ENCODE measurements at places on chromosomes 4 and X. TPM values are rescaled to one million over a fixed set of nuclear protein-coding genes. Genes with fewer than 3 reads are reported as not detected.

The SAT1 gene
- 1,584 TPM for total RNA-seq

The SHROOM4 gene
- 38.2 TPM for total RNA-seq

The TRIM60 gene
- total RNA-seq: not detected

The TNIP2 gene
- total RNA-seq: 62.5 TPM

The HMX1 gene
- not detected for total RNA-seq

The NEUROG2 gene
- total RNA-seq: not detected

The CYLC1 gene
- total RNA-seq: not detected

The SPP1 gene
- total RNA-seq: 26.8 TPM

The PSAPL1 gene
- total RNA-seq: not detected

The REELD1 gene
- total RNA-seq: 0.26 TPM

The LONRF3 gene
- total RNA-seq: 24.6 TPM

The PCSK1N gene
- 1.7 TPM for total RNA-seq

The MYL5 gene
- 25.1 TPM for total RNA-seq

The COX7B2 gene
- not detected for total RNA-seq

The NFKB1 gene
- 36.5 TPM for total RNA-seq

The SH2D1A gene
- 1.5 TPM for total RNA-seq

The MMRN1 gene
- total RNA-seq: 18.2 TPM

The VCX3B gene
- total RNA-seq: not detected

The APLN gene
- 1.2 TPM for total RNA-seq

The ZXDB gene
- 6.3 TPM for total RNA-seq

The FAM114A1 gene
- total RNA-seq: 33.2 TPM

The MTTP gene
- 0.69 TPM for total RNA-seq

The NDUFC1 gene
- 24.3 TPM for total RNA-seq

The SPATA18 gene
- 8.1 TPM for total RNA-seq

The CXorf38 gene
- 29.6 TPM for total RNA-seq

The NPY1R gene
- 0.44 TPM for total RNA-seq

The MAGEB6 gene
- total RNA-seq: not detected

The UCHL1 gene
- total RNA-seq: 7.3 TPM

The SHISA3 gene
- total RNA-seq: 5.5 TPM

The CT45A10 gene
- total RNA-seq: not detected

The MAGEE2 gene
- total RNA-seq: 0.20 TPM

The SNCA gene
- total RNA-seq: 10.2 TPM

The CFI gene
- 38.6 TPM for total RNA-seq
